Left lung (tissue), 14 donors: ENCODE measurements at places on chromosomes 12 and 14. TPM values are rescaled to one million over a fixed set of nuclear protein-coding genes. Genes with fewer than 3 reads are reported as not detected.

The VDR gene
- polyA plus RNA-seq = 1.1 TPM

The HHIPL1 gene
- 3.1 TPM for polyA plus RNA-seq

The GARIN6 gene
- not detected for polyA plus RNA-seq

The C12orf54 gene
- 1.1 TPM for polyA plus RNA-seq

- H3K4me1 ChIP-seq = no peaks in the 10 kb centered on the region
- H3K27me3 ChIP-seq = no peaks in the 10 kb centered on the region
- no peak for DNase-seq
- H3K27ac ChIP-seq = no peak overlapping the region
Observed at GRCh38 chr14:50410071-50410470, 13.4 kb upstream of the CDKL1 start.

GRCh38 chr14:31510222-31510621 lies 22.4 kb upstream of the GPR33 start:
- no peak overlapping the region for H3K27ac ChIP-seq
- H3K27me3 ChIP-seq = no peaks in the 10 kb centered on the region
- H3K36me3 ChIP-seq = no peaks in the 10 kb centered on the region
- no peak overlapping the region for H3K4me3 ChIP-seq
- no peaks in the 10 kb centered on the region for H3K4me1 ChIP-seq
- DNase-seq = peak; percentile 7
